Stimulated activated CD4-positive, alpha-beta T cell treated with anti-CD3 and anti-CD28 coated beads, Interleukin-1b, Interleukin-23, amount 100 ng/mL, for 4 hours (primary cell): ENCODE measurements at places on chromosomes 11 and 22.

- no peak for DNase-seq
Measured at GRCh38 chr22:41367039-41367679, 14.6 kb upstream of the TEF start.

DNA sequence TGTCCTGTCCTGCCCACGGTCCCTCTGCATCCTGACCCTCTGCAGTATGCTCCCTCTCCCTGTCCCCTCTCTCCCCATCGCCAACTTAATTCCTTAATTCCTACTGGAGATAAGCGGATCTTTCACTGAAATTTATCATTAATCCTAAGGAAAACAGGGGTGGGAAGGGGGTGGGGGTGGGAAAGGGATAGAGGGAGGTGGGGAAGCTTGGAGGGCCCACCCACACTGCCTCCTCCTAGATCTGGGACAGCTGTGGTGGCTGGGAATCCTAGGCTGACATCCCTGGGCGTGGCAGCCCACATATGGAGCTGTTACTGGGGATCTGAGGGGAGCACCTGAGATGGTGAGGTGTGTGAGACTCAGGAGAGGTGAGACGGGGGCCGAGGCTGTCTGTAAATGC, 14.4 kb downstream of the NECTIN1 start:
- no peak for DNase-seq

DNA sequence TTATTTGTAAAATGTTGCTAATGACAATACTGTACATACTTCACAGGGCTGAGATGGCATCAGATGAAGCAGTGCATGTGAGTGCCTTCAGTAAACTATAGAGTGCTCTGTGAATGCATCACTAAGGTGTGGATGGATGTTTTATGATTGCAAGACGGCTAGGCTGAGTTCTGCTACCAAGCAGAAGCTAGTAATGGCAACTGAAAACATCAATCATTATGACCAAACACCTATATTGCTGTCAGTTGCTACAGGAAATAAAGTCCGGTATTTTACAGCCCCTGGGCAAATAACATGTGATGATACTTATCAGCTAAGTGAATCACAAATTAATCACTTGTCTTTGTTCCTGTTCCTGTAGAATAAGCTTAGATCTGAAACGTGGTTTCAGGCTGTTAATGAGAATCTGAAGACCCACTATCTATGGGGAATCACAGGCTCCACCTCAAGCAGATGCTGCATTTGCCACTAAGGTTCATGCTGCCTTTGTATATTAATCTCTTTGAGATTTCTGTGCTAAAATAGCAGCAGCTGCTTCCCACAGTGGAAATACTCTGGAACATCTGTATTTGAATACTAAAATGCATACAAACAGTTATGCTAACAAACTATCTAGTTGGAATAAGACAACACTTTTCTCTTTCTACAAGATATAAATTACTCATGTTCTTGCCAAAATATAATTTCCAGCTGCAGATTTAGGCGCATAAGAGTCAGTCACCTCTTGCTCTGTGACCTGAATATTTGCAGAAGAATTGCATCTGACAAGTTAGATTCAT, 254.0 kb upstream of the PITPNB start:
- no peak for DNase-seq

DNA sequence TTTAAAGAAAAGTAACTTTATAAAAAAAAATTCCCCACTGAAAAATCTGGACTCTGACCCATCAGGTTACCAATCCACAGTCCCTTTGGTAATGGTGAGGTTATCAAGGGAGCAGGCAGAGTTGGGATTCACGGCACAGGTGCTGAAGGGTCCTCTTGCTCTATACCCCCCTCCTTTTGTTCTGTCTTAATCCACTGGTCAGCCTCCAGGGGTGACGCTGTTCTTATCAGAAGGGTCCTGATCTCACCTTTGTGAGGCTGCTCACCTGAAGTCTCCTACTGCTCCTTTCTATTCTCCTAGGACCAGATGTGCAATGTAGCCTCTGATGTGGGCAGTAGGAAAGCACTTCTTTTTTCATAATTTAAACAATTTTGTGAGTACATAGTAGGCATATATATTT, 80.6 kb upstream of the E2F8 start:
- DNase-seq, result no peak

GRCh38 chr22:50082961-50083461, 2.2 kb downstream of the MLC1 start:
- DNase-seq, result no peak

GRCh38 chr11:100808904-100809491, 121.9 kb downstream of the ARHGAP42 start:
- no peak for DNase-seq

GRCh38 chr22:46209262-46209661, 40.8 kb downstream of the CDPF1 start:
- no peak for DNase-seq

DNA sequence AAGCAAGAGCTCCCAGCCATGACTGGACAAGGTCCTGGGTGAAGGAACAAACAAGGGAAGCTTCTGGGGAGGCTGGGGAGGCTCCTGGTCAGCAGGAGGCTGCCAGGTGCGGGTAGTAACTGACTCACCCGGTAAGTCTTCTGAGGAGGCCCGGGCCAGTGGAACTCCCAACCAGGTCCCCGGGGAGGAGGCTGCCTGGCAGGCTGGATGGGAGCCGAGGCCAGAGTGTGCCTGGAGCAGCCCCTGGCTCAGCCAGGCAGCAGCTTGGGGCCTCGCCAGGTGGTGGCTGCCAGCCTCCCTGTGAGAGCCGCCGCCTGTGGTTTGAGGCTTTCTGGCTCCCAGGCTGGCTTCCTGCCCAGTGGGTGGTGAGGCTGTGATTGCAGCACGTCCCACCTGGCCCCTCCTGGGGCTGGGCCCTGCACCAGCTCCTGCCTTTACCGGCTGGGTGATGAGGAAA, 46.2 kb downstream of the IGF2 start:
- DNase-seq, result no peak

- no peak for DNase-seq
Measured at GRCh38 chr22:32850591-32851517, 49.3 kb downstream of the TIMP3 start.

DNA sequence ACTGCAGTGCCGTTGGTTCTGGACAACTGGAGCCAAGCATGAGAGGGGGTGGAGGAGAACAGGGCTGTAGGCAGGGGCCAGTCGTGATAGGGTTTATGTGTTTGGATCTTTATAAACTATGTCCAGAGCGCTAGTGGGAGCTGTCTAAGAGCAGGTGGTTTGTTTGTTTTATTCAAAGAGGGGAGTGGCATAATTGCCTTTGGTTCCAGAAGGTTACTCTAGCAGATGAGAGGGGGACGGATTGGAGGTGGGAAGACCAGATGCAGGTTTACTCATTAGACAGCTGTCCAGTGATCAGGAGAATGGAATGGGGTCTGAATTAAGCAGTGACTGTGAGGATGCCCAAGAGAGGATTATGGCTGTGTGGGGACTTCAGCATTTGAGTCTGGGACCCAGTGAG, 109.3 kb upstream of the TBCEL start:
- DNase-seq, result no peak

- no peak for DNase-seq
Measured at GRCh38 chr11:130677486-130678153, 229.2 kb downstream of the ADAMTS15 start.

DNA sequence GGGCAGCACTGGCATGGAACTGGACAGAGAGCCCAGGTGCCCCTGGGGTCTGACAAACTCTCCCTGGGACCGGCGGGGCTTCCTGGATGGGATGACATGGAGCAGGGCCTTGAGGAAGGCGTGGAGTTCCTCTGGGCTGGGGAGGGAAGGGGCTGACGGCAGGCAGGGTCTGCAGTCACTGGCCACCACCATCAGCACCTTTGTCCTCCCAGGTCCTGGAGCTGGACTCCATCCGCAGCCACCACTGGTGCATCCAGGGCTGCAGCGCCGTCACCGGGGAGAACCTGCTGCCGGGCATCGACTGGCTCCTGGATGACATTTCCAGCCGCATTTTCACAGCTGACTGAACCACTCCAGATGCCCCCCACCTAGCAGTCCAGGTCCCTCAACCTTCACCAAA, 5.7 kb upstream of the SNX15 start:
- no peak for DNase-seq

GRCh38 chr22:36982136-36982535, 37.1 kb downstream of the TST start:
- no peak for DNase-seq

- no peak for DNase-seq
Measured at GRCh38 chr11:71251151-71251721, 1.1 kb downstream of the SHANK2 start.

DNA sequence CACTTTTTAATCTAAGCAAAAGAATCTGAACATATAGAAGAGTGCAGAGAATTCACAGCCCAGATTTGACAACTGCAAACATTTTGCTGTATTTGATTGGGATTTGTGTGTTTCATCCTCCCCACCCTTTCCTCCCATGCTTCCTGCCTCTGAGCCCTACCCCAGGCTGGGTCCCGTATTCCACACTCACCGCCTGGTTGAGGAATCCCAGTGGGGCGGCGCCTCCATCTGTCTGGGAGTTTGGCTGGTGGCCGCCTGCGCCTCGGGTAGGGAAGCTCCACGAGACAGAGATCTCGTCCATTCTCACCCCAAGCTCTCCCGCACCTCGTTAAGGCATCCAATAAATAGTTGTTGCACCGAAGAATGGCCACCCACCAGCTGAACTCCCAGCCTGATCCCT, 105.9 kb upstream of the SLC22A12 start:
- no peak for DNase-seq

DNA sequence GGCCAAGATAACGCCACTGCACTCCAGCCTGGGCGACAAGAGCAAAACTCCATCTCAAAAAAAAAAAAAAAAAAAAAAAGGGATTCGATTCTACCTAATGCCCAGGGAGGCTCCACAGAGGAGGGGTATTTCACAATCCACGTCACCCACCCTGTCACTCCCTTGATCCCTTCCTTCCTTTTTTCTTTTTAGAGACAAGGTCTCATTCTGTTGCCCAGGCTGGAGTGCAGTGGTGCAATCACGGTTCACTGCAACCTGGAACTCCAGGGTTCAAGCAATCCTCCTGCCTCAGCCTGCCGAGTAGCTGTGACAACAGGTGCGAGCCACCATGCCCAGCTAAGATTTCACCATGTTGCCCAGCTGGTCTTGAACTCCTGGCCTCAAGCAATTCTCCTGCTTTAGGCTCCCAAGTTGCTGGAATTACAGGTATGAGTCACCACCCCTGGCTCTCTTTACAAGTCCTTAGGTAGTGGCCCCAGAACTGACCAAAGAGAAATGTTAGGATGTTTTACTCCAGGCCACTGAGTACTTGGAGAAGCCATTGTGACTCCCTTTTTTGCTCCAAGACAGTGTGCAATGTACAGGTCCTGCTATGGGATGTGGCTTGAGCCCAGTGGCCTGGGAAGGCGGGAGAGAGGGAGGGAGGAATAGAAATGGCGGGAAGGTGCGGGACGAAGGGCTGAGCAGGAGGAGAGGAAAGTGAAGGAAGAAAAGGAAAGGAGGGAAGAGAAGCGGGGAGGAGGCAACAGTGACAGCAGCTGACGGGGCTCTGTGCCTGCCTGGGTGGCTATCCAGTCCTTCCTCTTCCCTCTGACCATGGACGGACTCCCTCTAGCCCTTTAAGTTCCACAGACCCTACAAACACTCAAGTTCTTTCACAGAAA, 11.8 kb upstream of the FXYD2 start:
- DNase-seq, result no peak

GRCh38 chr11:12216041-12216451, 105.7 kb downstream of the MICAL2 start:
- no peak for DNase-seq

GRCh38 chr22:19917389-19918138, 24.0 kb upstream of the COMT start:
- no peak for DNase-seq

- DNase-seq, result peak; percentile 26
Measured at GRCh38 chr22:22745225-22746060, 101.0 kb downstream of the GGTLC2 start.

GRCh38 chr11:95884376-95884775, 39.5 kb downstream of the MTMR2 start:
- DNase-seq, result no peak

DNA sequence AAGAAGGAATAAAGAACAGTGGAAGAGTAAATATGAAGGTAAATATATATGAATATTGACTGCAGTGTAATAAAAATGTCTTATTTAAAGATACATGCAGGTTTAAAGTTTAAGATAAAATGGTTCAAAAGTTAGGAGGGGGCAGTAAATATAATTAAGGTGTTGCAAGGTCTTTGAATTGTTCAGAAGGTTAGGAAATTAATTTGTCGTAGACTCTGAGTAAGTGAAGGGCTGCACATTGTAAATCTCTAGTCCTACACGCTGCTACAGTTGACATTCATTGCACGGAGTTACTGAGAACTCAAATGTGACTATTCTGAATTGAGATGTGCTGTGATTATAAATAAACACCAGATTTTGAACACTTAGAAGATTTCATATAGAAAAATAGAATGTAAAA, 69.8 kb upstream of the PRODH start:
- DNase-seq, result no peak

- DNase-seq, result no peak
Measured at GRCh38 chr11:60477035-60477445, 15.5 kb upstream of the MS4A12 start.

DNA sequence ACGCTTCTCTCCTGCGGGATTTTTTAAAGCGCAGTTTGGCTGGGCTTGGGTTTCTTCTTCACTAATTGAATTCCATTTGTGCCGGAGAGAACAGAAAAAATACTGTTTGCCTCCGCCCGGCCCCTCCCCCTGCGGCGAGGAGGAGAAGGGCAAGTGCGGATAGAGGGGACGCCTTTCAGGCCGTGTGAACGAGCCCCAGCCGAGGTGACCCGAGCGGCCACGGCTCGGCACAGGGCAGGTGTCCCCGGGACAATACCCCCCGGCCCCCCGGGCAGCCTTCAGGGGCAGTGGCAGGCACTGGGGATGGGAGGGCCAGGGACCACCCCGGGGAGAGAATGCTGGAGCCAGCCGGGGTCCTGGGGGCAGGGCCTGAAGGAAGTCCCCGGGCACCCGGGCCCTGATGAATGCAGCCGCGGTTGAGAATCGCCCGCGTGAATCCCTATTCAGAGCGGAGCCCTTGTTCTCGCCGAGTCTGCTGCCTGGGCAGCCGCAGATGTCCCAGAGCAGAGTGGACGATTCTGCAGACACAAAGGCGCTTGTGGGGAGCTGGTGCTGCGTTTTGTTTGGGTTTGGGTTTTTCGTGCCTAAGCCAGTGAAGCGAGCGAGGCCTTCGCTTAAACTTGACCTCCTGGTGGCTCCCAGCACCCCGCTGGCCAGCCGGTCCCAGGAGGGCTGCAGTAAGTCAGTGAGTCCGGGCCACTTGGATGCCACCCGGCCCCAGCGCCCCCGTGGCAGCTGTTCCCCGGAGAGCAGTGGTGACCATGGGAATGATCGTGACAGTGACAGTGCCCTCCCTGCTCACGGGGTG, 96.0 kb downstream of the WNT7B start:
- DNase-seq, result no peak
